ENCODE measurements at places on chromosomes 16 and 17. TPM values are rescaled to one million over a fixed set of nuclear protein-coding genes. Genes with fewer than 3 reads are reported as not detected.

DNA sequence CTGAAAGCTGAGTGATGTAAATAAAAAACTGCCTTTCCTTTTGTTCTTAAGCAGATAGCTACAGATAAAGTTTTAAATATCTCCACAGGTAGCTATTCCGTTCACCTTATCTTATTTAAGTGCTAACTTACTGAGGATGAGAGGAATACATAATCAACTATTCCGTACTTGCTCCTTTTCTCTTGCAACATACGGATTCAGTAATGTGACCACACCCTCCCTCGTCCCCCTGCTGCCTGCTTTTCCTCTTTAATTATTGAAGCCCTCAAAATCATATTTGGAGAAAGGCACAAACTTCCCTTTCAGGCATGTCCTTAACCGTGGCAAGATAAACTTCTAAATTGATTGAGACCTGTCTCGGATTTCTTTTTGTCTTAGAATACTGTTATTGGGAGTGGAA lies 101.4 kb downstream of the MAP2K4 start:
- no peak overlapping the region for H3K27ac ChIP-seq
- DNase-seq: no peak
- H3K4me3 ChIP-seq: no peak overlapping the region
- H3K4me1 ChIP-seq: no peaks in the 10 kb centered on the region
- H3K36me3 ChIP-seq: peaks cover 31% of the 10 kb centered on the region

- peaks cover 11% of the 10 kb centered on the region for H3K27me3 ChIP-seq
- H3K36me3 ChIP-seq: no peaks in the 10 kb centered on the region
- DNase-seq: no peak
- H3K27ac ChIP-seq: no peak overlapping the region
- no peak overlapping the region for H3K4me3 ChIP-seq
These were observed 9.3 kb downstream of the PDE6G start for GRCh38 chr17:81646869-81647600.

DNA sequence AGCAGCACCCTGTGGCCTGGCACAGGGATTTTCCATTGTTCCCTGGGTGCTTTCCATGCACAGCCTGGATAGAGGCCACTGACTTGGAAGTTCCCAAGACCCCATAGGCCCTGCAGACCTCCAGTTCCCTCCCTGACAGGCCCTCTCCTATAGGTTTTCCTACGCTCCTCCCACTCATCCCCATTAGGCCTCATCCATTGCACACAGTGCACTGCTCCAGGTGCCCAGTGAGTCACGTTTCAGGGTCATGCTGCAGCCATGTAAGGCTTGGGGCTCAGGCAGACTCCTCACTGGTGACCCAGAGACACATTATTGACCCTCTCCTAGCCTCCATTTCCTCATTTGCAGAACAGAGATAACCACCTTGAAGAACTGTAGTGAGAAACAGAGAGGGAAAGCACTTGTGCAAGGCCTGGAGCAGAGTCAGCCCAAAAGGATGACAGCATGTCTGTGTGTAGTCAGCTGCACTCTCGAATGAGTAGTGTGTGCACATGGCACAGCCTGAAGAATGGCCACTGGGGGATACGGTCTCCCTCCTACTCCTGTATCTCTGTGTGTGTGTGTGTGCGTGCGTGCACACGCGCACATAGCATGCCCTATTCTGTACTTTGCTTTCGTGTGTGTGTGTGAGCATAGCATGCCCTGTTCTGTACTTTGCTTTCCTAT lies 26.8 kb downstream of the DRC3 start:
- H3K4me3 ChIP-seq: no peak overlapping the region
- no peaks in the 10 kb centered on the region for H3K27me3 ChIP-seq
- no peak overlapping the region for H3K27ac ChIP-seq
- no peak for DNase-seq
- no peaks in the 10 kb centered on the region for H3K36me3 ChIP-seq

DNA sequence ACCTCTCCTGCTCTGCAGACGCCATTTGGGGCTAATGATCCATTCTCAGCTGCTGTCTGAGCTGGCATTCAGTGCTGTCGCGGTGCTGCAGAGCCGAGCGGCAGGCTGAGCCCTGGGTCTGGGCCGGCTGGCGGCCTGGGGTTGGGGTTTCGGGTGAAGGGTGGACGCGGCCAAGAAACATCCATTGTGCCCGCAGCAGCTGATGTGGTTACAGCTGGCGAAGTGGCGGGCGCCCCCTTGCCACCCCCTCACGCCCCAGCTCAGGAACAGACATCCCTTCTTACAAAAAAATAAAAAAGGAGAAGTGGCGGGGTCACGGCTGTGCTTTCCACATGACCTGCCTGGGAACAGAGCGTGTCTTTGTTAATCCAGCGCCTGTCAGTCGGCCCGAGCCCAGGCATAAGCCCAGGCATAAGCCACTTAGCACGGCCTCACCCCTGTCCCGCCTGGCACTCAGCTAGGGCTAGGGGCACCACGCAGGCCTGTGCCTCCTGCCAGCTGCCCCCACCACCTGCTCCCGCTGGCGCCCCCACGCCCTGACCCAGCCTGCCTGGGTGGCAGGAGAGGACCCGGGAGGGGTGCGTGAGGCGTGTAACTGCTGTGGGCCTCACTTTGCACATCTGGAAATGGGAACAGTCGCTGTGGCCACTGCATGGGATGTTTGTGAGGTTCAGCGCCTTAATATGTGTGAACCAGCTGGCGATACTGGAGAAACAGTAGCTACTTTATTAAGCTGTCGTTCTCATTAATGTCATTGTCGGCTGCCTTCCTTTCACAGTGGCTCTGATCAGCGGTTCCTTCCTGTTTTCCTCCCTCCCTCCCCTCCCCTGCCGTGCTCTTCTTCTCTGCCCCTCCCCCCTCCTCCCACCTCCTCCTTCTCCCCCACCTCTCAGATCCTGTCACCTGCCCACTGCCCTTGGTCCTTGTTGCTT lies 197.7 kb upstream of the CIBAR2 start:
- H3K27me3 ChIP-seq: no peaks in the 10 kb centered on the region
- peaks cover 2% of the 10 kb centered on the region for H3K36me3 ChIP-seq
- no peak overlapping the region for H3K4me3 ChIP-seq

GRCh38 chr16:50901062-50901461 lies 159.2 kb downstream of the CYLD start:
- no peaks in the 10 kb centered on the region for H3K4me1 ChIP-seq
- peaks cover 1% of the 10 kb centered on the region for H3K27me3 ChIP-seq
- no peak overlapping the region for H3K4me3 ChIP-seq
- H3K27ac ChIP-seq: no peak overlapping the region
- no peaks in the 10 kb centered on the region for H3K36me3 ChIP-seq
- DNase-seq: no peak

DNA sequence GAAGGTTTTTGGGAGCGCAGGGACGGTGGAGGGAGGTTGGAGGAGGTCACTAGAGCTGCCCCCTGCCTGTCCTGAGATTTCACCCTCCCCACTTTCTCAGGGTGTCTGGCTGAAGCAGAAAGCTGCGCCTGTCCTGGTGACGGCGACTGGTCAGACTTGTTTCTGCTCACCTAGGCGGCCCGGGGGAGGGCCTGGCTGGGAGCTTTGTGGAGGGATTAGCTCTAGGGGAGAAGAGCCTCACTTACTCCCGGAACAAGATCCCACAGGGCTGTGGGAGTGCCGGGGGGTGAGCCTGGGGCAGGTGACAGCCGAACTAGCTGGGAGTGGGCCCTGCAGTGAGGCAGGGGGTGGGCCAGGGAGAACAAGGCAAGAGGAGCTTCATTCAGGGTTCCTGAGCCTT lies 11.5 kb downstream of the NHERF1 start:
- H3K27me3 ChIP-seq: no peaks in the 10 kb centered on the region
- peaks cover 41% of the 10 kb centered on the region for H3K4me1 ChIP-seq
- peak overlapping the region; percentile 33 for H3K4me3 ChIP-seq
- H3K27ac ChIP-seq: peak overlapping the region; percentile 65

DNA sequence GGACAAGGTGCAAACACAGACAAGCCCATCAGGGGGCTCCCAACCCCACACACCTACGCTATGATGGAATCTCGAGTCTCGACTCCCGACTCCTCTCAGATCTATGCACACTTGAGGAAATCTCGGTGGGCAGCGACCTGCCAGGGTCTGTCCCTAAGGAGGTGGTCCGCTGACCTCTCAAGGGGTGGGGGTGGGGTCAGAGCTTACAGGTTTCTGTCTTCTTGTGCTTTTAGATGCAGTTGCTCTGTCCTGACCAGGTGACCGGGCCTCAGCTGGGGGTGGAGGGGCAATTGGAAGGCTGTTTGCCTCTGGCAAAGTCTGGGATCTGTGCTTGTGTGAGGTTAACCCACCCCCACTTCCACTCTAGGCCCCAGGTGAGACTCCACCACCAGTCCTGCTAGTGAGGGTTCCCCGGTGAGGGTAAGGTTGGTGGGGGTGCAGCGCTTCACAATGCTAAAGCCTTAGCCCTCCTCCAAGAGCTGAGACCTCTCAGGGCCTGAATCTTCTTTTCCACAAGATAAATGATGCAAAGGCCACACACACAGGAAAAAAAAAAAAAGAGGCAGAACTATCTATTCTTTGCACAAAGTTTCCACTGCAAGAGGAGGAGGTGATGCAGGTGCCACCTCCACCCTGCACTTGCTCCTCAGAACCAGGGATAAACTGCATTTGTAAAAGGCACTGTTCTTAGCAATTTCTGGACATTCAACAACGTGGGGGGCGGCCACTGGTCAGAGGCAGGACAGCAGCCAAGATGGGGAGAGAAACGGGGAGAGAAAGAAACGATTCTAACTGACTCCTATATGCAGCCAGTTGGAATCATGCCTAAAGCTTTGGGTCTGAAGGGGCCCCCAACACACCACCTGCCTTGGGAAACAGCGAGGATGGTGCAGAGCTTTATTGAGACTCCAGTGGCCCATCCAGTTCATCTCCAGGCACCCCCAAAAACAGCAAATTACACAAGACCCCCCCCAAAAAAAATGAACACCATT lies 4.1 kb downstream of the CISD3 start:
- H3K27me3 ChIP-seq: no peaks in the 10 kb centered on the region
- no peak for DNase-seq
- peaks cover 39% of the 10 kb centered on the region for H3K4me1 ChIP-seq
- H3K27ac ChIP-seq: peak overlapping the region; percentile 88
- peak overlapping the region; percentile 13 for H3K4me3 ChIP-seq

GRCh38 chr17:44749076-44749979 lies 9.5 kb upstream of the ADAM11 start:
- no peak overlapping the region for H3K27ac ChIP-seq
- H3K27me3 ChIP-seq: no peaks in the 10 kb centered on the region
- H3K4me1 ChIP-seq: no peaks in the 10 kb centered on the region

- H3K4me1 ChIP-seq: no peaks in the 10 kb centered on the region
- H3K36me3 ChIP-seq: peaks cover 60% of the 10 kb centered on the region
- no peak overlapping the region for H3K4me3 ChIP-seq
These were observed 20.8 kb upstream of the CLEC18C start for GRCh38 chr16:70152578-70153302.

GRCh38 chr16:70657956-70658355 lies 11.6 kb downstream of the IL34 start:
- H3K4me1 ChIP-seq: peaks cover 5% of the 10 kb centered on the region
- no peak overlapping the region for H3K4me3 ChIP-seq
- no peak for DNase-seq
- peaks cover 1% of the 10 kb centered on the region for H3K27me3 ChIP-seq

- H3K36me3 ChIP-seq: no peaks in the 10 kb centered on the region
- H3K27me3 ChIP-seq: no peaks in the 10 kb centered on the region
- H3K27ac ChIP-seq: no peak overlapping the region
- peaks cover 3% of the 10 kb centered on the region for H3K4me1 ChIP-seq
- DNase-seq: no peak
These were observed 15.8 kb upstream of the RBBP6 start for GRCh38 chr16:24523569-24523968.

DNA sequence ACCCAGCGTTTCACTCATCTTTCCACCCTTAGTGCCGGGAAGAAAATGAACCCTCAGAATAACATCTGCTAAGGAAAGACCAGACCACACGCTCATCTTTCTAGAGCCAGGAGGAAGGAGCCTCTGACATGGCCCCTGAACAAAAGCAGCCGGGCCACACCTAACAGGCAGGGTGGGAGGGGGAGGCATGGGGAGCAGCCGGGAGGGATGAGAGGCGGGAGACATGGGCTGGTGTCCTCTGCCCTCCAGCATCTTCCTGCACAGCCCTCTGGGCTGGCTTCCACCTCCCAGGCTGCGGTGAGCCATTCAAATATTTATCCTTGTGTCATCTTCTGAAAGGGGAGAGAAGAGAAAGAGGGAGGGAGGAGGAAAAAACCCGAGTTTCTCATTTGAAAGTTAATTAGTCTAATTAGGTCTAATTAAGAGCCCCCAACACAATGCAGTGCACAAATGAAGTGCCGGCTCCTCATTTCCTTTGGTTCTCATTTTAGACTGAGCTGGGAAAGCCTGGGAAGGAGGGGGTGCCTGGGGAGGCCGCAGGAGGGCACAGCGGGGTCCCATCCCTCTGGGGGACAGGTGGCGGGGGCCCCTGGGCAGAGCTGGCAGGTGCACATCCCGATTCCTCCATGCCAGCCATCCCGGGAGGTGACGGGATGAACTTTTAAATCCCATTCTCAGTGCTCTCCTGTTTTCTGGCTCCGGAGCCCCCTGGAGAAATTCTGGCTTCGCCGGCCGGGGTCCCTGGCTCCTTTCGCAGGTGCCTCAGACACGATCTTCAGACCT lies 90.5 kb downstream of the ENGASE start:
- no peaks in the 10 kb centered on the region for H3K36me3 ChIP-seq
- H3K4me1 ChIP-seq: peaks cover 6% of the 10 kb centered on the region
- H3K4me3 ChIP-seq: no peak overlapping the region
- H3K27ac ChIP-seq: no peak overlapping the region
- DNase-seq: no peak
- H3K27me3 ChIP-seq: no peaks in the 10 kb centered on the region

GCSH gene
- total RNA-seq: 23.2 TPM

MSLN gene
- total RNA-seq: not detected

Data from activated T-helper 2 cell treated with anti-CD3 and anti-CD28 coated beads, Interferon-gamma antibody, Interleukin-2, Interleukin-4, amounts not matched to agents 10 μg/mL and 5 μg/mL and 100 μg/mL, durations not matched to agents 14 hours and 24 hours and 36 hours (primary cell).